Stimulated activated CD8-positive, alpha-beta memory T cell treated with anti-CD3 and anti-CD28 coated beads, Interleukin-7, amount 100 ng/mL, for 1 hour (primary cell): ENCODE measurements at places on chromosomes 12 and 14.

DNA sequence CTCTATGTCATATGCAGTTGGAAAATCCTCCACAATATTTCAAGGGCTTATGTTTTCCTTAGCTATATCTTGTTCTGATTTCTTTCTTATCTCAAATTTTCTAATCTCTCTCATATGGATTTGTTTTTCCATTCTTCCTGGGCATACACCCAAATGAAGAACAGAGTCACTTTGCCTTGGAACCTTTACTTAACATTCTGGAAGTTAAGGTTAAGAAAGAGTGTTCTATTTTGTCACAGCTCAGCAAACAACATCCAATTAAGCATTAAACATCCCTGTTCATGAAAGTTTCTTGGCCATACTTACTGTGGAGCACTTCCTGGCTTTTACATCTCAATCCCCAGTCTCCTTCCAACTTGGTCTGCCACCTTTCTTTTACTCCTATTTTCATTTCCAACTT, 5.3 kb downstream of the NAV3 start:
- no peak for DNase-seq

GRCh38 chr12:84634526-84634925, 278.1 kb downstream of the SLC6A15 start:
- DNase-seq, result no peak

- DNase-seq, result no peak
Measured at GRCh38 chr14:69131176-69131575, 21.7 kb downstream of the DCAF5 start.

GRCh38 chr14:52935833-52936232, 15.0 kb downstream of the FERMT2 start:
- no peak for DNase-seq

- no peak for DNase-seq
Measured at GRCh38 chr12:96397756-96398423, 2.3 kb downstream of the CDK17 start.

DNA sequence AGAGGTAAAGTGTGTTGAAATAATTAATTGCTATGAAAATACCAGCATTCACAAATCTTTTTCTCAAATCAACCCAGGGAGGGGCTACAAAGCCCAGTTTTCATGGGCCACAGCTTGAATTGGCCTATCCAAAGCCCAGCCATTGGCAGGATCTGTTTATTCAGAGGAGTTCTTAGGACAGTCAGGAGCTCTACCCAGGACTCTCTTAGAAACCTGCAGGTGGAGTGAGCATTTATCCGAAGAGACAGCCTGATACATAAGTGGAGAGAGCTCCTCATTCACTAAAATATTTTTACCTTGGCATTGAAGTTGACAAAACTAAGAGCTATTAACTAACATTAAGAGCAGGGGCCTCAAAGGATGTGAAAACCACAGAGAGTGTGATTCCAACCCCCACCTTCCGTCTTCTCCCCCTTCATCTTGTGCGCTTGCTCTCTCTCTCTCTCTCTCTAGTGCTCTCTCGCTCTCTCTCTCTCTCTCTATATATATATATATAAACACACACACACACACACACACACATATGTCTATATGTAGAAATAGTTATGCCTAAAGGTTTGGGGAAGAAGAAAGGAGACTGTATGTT, 315.5 kb downstream of the SNAPC1 start:
- no peak for DNase-seq

DNA sequence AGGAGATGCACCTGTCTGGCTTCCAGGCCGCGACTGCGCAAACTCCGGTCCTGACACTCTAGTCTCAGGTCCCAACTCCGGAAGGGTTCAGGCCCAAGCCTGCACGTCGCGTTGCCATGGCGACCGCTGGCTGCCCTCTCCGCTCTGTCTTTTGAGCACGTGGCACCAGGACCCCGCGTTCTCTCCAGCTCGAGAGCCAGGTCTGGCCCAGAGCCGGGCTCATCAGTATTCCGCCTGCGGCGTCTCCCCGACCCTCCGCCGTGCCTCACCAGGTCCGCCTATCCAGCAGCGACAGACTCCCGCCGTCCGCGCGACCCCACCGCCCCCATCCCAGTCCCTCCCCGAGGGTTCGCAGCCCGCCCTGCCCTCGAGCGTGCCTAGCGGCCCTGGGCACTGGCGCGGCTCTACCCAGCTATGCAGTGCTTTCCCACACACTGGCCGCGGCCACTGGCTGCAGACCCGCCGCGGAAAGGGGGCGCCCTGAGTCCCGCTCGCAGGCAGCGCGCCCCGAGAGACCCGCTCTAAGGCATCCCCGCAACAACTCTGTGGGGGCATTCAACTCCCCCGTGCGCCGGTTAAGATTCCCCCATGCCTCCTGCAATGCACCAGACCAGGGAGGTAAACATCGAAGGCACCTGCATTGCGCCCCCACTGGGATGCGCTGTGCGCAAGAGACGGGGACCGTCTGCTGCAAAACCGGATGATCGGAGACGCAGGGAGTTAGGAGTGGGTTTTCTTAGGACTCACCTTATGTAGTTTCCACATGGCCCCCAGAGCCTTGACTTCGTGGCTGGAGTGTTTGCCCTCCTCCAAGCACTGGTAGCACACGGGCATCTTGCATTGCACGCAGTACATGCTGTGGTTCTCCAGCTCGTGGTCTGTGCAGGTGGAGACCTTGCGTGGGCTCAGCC, 1.3 kb downstream of the TRIM9 start:
- DNase-seq, result no peak

GRCh38 chr14:85085981-85086380, 444.0 kb upstream of the FLRT2 start:
- DNase-seq, result no peak

GRCh38 chr14:95769976-95770375, 56.1 kb upstream of the TCL1A start:
- no peak for DNase-seq

DNA sequence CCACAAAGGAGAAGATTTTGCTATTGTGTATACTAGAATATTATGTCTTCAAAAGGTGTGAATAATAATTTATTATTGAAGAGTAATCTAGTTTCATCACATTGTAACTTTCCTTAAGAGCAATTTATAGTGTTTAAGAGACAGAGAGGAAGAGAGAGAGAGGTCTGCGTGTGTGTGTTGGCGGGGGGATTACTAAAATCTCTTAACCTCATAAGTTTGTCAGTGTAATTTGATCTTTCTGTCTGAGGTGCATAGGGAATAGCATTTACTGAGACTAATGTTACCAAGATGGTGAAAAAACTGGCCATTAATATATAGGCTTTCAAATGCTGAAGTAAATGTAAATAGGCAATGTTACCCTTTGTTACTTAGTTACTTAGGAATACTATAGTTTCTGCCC, 48.2 kb upstream of the BTG1 start:
- no peak for DNase-seq

DNA sequence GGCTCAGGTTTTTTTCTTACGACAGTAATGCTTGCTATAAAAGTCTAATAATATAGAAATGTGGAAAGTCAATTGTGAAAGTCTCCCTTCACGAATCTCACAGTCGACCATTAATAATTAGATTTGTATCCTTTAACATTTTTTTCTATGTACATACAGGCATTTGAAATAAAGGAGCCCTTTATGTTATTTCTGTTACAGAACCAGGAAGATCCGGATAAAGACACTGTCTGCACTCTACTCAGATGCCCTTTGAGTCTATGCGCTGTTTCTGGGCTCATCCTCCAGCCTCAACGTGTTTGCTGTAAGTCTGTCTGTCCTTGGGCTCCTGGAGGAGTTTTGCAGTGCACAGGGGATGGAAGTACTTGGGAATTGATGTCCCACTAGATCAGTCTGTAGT, 212.2 kb upstream of the ATP2B1 start:
- DNase-seq, result no peak

DNA sequence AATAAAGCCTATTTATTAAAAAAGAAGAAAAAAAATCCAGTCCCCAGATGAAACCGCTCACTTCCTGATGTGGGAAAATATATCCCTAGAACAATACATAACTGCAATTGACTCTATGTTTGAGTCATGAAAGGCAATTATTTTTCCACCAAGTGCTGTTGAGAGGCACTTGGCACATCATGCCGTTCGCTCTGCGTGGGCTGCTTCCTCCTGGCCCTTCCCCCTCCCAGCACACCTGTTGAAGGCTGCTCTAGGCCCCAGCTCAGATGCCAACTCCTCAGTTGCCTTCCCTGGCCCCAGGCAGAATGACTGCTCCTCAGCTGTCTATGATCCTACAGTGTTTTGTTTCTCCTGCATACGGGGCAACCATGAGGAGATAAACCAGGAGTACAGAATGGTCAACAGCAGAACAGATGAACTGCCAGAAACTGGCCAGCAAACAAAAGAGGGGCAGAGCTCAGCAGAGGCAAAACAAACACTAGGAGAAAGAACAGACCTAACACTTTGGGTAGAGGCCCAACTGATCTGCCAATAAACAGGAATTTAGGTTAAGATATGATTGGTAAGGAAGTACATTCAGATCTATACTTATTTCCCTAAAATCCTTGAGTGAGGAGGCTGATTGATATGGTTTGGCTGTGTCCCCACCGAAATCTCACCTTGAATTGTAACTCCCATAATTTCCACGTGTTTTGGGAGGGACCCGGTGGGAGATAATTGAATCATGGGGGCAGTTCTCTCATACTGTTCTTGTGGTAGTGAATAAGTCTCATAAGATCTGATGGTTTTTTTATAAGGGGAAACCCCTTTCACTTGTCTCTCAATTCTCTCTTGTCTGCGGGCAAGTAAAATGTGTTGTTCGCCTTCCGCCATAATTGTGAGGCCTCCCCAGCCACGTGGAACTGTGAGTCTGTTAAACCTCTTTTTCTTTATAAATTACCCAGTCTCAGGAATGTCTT, 58.6 kb downstream of the SLC38A1 start:
- no peak for DNase-seq

DNA sequence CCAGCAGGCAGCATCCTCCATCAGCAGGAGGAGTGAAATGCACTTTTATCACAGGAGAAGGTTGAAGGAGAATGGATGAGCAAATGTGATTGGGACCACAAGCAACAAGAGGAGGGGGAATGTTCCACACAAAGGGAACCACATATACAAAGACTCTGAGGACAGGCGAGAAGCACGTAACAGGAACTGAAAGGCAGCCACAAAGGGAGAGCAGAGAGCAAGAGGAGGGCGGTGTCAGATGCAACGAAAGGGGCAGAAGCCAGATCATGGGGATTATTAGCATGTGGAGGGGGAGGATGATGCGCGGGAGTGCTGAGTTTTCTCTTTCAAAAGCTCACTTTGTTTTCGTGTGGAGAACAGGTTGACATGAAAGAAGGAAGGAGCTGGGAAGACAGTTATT, 241.1 kb downstream of the SPTSSA start:
- no peak for DNase-seq

GRCh38 chr14:63269561-63270225, 49.0 kb downstream of the GPHB5 start:
- no peak for DNase-seq

DNA sequence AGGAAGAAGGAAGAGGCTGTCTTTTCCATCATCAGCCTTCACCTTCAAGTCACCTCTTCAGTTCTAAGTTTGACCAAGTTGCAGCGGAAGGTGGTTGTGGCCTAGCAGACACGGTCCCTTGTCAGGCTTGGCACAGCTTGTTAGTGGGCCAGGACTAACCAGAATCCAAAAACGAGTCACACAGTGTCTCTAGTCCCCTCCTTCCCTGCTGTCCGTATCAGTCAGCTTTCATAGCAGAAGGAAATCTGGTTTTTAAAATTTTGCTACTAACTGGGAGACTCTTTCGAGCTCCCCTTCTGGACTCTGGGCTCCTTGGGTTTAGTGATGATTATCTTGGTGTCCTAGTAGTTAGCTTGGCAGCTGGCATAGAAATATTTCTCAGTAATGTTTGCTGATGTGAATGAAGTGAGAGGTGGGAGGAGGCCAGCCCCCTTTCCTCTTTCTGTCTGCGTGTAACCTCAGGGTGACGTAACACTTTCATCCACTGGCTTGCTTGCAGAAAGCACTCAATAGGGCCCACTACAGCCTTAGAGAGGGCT, 3.8 kb downstream of the ETV6 start:
- DNase-seq, result no peak
